Panc1 (cell line): ENCODE measurements at places on chromosomes 5 and 9. TPM values are rescaled to one million over a fixed set of nuclear protein-coding genes. Genes with fewer than 3 reads are reported as not detected.

The HAUS6 gene
- 9.3 TPM for total RNA-seq

The PCDHGA2 gene
- 0.05 TPM for total RNA-seq

The CEMIP2 gene
- total RNA-seq = 14.8 TPM

The PCDHGA7 gene
- 0.18 TPM for total RNA-seq

The SPAG8 gene
- total RNA-seq = 0.90 TPM

The CRHBP gene
- total RNA-seq = 0.10 TPM

- no peak overlapping the region for H3K27ac ChIP-seq
- no peak for DNase-seq
- no peaks in the 10 kb centered on the region for H3K36me3 ChIP-seq
- H3K4me3 ChIP-seq = no peak overlapping the region
- H3K4me1 ChIP-seq = no peaks in the 10 kb centered on the region
Observed at GRCh38 chr5:80798633-80799032, 143.8 kb upstream of the DHFR start.

DNA sequence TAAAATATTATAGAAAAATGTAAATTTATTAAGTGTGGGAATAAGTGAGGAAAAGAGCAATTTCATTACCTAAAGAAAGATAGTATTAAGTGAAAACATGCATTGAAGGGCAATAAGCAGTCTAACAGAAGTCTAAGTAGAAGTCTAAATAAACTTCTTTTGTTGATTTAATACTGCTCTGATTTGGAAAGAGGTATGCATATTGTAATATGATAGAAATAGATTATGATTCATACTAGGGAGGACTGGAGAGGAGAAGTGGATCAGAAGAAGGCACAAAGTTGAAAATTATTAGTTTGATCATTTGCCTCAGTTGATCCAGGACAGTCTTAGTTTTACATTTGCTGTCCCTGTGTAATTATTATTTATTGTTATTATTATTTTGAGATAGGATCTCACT is 6.6 kb upstream of the ERBIN start:
- H3K27me3 ChIP-seq = no peaks in the 10 kb centered on the region
- H3K27ac ChIP-seq = no peak overlapping the region
- H3K4me1 ChIP-seq = peaks cover 15% of the 10 kb centered on the region
- H3K36me3 ChIP-seq = no peaks in the 10 kb centered on the region

DNA sequence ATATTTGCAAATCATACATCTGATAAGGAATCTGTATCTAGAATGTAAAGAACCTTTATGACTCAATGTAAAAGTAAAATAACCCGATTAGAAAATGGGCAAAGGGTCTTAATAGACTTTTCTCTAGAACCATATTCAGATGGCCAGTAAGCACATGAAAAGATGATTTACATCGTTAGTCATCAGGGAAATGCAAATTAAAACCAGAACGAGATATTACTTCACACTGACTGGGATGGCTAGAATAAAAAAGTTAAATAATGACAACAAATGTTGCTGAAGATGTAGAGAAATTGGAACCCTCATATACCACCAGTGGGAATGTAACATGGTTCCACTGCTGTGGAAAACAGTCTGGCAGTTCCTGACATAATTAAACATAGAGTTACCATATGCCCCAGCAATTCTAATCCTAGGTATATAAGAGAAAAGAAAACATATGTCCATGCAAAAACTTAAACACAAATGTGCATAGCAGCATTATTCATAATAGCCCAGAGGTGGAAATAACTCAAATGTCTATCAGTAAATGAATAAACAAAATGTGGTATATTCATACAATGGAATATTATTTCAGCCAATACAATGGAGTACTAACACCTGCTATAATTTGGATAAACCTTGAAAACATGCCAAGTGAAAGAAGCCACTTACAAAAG is 100.4 kb upstream of the MAMDC2 start:
- no peak overlapping the region for H3K4me3 ChIP-seq
- H3K27me3 ChIP-seq = no peaks in the 10 kb centered on the region
- no peaks in the 10 kb centered on the region for H3K4me1 ChIP-seq
- no peak for DNase-seq
- no peaks in the 10 kb centered on the region for H3K36me3 ChIP-seq

DNA sequence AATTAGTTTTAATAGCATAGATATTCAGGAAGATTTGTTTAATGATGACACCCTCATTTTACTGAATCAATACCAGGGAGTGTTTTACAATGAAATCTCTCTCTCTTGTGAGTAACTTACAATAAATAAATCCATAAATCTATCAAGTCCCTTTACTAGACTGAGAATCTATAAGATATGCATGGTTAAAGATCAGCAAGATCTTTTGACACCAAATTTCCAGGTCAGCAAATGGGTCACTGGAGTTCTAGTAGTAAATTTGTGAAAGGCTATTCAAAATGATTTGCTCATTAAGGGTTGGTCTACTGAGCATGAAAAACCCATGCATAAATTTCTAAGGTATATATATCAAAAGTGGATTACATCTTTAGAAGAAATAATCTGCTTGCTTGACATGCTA is 512.1 kb upstream of the ITGA1 start:
- no peaks in the 10 kb centered on the region for H3K4me1 ChIP-seq
- no peaks in the 10 kb centered on the region for H3K27me3 ChIP-seq
- no peak overlapping the region for H3K27ac ChIP-seq
- no peaks in the 10 kb centered on the region for H3K36me3 ChIP-seq

- no peak overlapping the region for H3K4me3 ChIP-seq
- peaks cover 16% of the 10 kb centered on the region for H3K4me1 ChIP-seq
Observed at GRCh38 chr5:55604611-55605067, 69.9 kb upstream of the PLPP1 start.

GRCh38 chr5:40027400-40027799 is 602.6 kb upstream of the DAB2 start:
- H3K4me3 ChIP-seq = no peak overlapping the region
- no peaks in the 10 kb centered on the region for H3K36me3 ChIP-seq
- no peaks in the 10 kb centered on the region for H3K4me1 ChIP-seq

- no peak overlapping the region for H3K27ac ChIP-seq
- H3K4me3 ChIP-seq = no peak overlapping the region
- no peaks in the 10 kb centered on the region for H3K27me3 ChIP-seq
- H3K4me1 ChIP-seq = no peaks in the 10 kb centered on the region
- H3K36me3 ChIP-seq = no peaks in the 10 kb centered on the region
- no peak for DNase-seq
Observed at GRCh38 chr9:106417685-106418084, 445.3 kb upstream of the ZNF462 start.

DNA sequence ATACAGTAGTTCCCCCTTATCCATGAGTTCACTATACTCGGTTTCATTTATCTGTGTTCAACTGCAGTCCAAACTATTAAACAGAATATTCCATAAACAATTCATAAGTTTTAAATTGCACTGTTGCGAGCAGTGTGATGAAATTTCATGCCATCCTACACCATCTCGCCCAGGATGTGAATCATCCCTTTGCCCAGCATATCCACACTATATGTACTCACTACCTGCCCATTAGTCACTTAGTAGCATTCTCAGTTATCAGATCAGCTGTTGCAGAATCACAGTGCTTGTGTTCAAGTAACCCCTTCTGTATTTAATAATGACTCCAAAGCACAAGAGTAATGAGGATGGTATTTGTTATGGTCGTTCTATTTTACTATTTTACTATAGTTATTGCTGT is 51.5 kb downstream of the SHOC1 start:
- no peaks in the 10 kb centered on the region for H3K27me3 ChIP-seq
- H3K4me3 ChIP-seq = no peak overlapping the region
- H3K36me3 ChIP-seq = no peaks in the 10 kb centered on the region
- DNase-seq = peak; percentile 89

GRCh38 chr5:90830058-90830457 is 271.5 kb downstream of the ADGRV1 start:
- H3K27ac ChIP-seq = no peak overlapping the region
- no peak for DNase-seq
- no peak overlapping the region for H3K4me3 ChIP-seq
- H3K36me3 ChIP-seq = no peaks in the 10 kb centered on the region
- no peaks in the 10 kb centered on the region for H3K27me3 ChIP-seq

DNA sequence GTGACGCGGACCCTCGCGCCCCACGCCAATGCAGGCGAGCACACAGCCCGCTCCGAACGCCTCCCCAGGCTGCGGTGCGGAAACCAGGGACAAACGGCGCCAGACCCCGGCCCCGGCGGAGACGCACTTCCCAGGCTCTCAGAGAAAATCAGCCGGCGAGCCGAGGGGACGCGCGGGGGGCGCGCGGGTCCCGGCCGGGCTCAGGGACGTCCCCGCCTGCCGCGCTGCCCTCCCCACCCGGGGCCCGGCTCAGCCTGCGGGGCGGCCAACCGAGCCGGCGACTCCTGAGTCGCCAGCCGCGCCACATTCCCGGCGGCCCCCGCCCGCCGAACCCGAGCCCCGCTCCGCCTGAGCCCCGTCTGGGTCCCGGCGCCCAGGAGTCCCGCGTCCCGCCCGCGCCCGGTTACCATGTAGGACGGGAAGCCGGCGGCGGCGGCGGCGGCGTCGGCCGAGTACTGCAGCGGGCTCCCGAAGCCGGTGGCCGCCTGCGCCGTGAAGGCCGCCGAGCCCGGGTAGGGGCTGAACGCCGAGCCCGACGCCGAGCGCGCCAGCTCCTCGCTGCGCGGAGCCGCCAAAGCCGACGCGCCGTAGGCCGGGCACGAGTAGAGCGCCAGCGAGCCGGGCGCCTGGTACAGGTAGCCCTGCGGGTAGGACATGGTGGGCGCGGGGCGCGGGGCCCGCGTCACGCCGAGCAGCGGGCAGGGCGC is 566 bp downstream of the IRX2 start:
- H3K27me3 ChIP-seq = 0 out of 2 replicates have a peak, but pooled peaks cover 2% of the 10 kb centered on the region
- H3K4me1 ChIP-seq = no peaks in the 10 kb centered on the region
- no peak overlapping the region for H3K27ac ChIP-seq
- no peaks in the 10 kb centered on the region for H3K36me3 ChIP-seq
- no peak overlapping the region for H3K4me3 ChIP-seq

- peaks cover 24% of the 10 kb centered on the region for H3K4me1 ChIP-seq
- DNase-seq = no peak
- no peaks in the 10 kb centered on the region for H3K27me3 ChIP-seq
- H3K4me3 ChIP-seq = no peak overlapping the region
Observed at GRCh38 chr5:113022661-113023060, 46.1 kb downstream of the DCP2 start.

- H3K27ac ChIP-seq = no peak overlapping the region
- H3K36me3 ChIP-seq = no peaks in the 10 kb centered on the region
- H3K4me1 ChIP-seq = no peaks in the 10 kb centered on the region; the same call in 1 of the 2 replicates
- no peaks in the 10 kb centered on the region for H3K27me3 ChIP-seq
Observed at GRCh38 chr9:90024409-90024808, 419.6 kb downstream of the GADD45G start.
